ENCODE measurements at places on chromosomes 5 and 9.

GRCh38 chr9:36426945-36427344 lies 26.9 kb upstream of the RNF38 start:
- no peak for DNase-seq

GRCh38 chr9:36928210-36928609 lies 105.9 kb downstream of the PAX5 start:
- no peak for DNase-seq

DNA sequence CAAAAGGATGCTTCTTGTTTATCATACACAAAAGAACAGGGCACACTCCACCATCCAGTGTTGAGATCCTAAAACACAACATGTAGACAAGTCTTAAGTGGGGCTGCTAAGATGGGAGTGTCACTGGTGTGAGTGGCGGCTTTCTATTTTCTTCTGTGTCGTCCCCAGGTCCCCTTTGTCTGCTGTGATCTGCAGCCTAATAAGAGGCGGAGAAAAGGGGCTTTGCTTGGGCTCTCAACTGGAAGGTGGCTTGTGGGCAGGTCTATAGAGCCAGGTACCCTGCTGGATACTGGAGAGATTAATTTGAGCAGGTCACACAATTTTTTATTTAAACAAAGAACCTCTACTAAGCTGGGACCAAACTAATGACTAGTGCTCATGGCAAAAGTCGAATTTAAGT lies 126.1 kb upstream of the SAP30L start:
- no peak for DNase-seq

- no peak for DNase-seq
These were observed 25.3 kb upstream of the RASGEF1C start for GRCh38 chr5:180234271-180234670.

DNA sequence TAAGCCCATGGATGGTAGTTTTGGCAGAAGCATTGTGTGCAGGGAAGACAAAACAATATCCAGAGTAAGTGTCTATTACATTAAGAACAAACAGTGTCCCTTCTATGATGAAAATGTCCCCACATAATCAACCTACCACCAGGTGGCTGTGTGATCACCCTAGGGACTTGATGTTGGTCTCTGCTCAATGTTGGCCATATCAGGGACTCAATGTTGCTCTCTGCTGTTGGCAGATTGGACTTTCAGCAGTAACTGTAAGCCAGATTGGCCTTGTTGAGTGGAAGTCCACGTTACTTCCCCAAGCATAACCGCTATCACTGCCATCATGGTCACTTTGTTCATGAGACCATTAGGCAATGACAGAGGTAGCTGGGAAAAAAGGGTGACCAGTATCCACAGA lies 52.8 kb upstream of the PRSS3 start:
- no peak for DNase-seq

Data from progenitor cell of endocrine pancreas (in vitro differentiated cells).